ENCODE measurements at places on chromosomes 16 and 17.

DNA sequence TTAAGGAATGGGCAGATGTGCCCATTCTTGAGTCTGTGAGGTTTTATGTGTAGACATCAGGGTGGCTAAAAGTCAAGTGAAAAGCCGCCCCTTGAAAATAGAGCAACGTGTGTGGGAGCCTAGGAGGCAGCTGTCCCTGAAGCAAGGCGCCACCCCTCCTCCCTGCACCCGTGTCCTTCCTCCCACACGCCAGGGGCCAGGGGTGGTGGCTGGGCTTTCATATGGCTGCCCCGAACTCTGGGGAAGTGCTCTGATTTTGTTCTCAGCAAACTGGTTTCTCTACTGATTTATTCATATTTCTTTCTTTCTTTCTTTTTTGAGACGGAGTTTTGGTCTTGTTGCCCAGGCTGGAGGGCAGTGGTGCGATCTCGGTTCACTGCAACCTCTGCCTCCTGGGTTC is 4.7 kb downstream of the ZNF750 start:
- DNase-seq, result no peak

- no peak for DNase-seq
Observed at GRCh38 chr16:69929480-69929879, 21.7 kb upstream of the CLEC18A start.

DNA sequence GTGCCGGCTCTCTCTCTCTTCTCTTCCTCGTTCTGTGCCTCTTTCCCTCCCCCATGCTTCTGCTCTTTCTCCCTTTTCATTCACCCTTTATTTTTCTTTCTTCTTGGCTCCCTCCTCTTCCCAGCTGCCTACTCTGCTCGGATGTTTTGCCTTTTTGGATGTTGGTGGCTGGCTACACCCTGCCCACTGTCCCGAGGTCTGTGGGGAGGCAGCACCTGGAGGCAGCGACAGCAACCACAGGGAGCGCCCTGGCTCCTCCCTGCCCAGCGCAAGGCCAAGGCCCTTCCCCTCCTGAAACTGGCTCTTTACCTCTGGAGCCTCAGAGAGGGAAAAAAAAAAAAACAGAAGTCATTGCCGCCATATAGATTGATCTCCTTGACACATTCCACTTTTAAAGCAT is 20.0 kb downstream of the CLUAP1 start:
- DNase-seq, result no peak

DNA sequence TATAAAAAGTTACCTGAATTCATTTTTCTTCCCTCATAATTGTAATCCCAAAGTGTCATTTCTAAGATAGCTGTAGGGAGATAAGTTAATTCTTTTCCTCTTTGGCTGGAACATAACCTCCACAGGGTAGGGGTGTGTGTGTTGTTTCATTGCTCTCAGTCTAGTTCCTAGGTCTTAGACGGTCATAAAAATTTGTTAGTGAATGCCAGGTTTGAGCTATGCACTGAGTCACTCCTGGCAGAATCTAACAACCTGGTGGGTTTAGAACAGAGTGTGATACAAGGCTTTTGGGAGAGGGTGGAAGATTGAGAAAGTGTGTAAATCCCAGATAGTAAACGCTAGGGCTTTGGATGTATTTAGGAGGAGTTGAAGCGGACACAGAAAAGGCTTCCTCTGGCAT is 894 bp upstream of the PHKG2 start:
- DNase-seq, result no peak

DNA sequence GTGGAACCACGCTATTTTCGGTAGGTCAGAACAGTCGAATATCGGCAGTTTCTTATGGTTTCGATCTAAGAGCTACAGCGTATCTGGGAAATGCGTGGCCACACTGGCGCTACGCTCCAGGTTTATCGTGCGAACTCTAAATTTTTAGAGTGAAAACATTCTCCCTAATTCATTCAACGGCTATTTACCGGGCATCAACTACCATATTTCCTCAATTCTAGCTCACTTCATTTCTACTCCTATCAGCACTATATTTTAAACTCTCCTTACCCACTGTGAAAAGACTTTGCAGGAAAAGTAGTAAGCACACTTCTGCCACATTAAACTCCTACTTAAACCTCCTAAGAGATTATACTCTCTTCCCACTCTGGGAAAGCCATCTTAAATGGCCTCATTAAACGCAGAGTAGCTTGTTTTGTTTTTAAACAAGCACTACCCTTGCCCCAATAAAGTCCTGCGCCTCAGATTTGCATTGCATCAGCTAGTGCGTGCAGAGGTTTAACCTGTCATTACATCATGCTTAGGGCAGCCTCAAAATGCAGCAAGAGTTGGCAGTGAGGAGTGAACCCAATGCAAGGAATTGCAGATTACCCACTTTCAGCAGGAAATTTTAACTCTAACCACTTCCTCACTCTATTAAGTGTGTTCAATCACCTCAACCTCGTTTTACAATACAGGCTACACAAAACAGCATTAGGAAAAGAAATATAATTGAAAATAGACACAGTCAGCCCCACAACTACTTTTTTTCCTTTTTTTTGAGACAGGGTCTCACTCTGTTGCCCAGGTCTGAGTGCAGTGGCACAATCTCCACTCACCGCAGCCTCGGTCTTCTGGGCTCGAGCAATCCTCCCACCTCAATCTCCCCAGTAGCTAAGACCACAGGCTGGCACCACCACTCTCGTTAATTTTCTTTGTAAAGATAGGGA is 18.8 kb downstream of the SIAH1 start:
- DNase-seq, result peak; percentile 32

DNA sequence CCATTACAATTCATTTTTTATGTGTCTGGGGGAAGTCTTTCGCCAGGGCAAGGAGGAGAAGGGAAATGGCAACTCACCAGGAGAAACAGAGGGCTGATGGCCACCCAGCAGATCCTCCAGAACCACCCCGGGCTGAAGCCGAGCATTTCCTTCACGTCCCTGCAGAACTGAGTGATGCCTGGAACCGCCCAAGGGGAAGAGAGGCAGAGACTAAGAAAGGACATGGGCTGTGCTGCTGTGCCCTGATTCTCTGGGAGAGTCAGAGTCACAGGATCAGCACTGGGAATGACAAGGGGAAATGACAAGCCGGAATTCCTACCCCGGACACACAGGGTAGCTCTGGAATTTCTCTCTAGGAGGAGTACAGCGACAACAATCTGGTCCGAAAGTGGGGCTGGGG is 27.8 kb downstream of the SLC6A4 start:
- no peak for DNase-seq

DNA sequence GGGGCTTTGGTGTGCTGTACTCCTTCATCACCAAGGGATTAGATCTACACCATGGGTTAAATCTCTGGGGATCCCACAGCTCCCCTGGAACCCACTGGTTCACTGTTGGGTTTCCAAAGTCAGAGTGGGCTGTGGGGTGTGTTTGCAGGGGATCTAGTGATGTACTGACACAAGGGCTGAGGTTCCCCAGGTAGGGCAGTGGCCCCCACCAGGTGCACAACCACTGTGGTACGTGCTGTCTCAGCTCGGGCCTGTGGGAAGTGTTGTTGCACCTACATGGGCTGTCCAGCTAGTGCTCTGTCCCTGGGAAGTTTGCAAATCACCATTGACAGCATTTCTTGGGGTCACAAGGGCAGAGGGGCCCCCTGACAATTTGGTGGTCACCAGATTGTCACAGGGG is 134.4 kb upstream of the CDH8 start:
- no peak for DNase-seq

DNA sequence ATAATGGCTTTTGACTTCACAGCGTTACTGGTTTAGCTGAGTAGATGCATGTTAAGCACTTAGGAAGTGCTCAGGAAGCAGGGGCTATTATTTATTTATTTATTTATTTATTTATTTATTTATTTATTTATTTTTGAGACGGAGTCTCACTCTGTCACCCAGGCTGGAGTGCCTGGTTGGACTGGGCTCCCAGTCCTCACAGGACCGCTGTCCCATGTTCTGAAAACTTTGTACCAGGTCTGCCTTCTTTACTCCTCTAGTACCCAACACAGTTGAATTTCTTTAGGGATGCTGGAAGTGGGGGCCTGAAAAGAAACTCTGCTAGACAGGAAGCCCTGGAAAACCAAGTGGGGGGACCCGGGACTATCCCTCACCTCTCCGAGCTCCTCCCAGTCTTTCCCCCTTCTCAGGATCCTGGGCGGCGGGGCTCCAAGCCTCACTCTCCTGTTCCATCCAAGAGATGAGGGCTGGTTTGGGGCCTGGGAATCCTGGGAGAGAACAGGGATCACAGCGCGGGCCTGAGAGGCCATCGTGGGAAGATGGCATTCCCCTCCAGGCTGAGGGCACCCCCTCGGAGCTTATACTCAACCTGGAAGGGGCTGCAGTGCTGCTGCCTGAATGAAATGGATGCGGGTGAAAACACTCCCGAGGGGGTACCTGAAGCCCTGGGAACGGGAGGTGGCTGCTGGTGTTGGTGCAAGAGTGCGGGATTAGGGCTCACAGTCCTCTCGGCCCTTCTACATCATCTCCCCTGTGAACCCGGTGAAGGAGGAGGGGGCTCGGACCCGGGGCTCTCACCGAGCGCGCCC is 674 bp downstream of the ZNF688 start:
- DNase-seq, result no peak

GRCh38 chr17:2044263-2044894 is 2.6 kb downstream of the OVCA2 start:
- no peak for DNase-seq

- no peak for DNase-seq
Observed at GRCh38 chr16:4115949-4116318, 308 bp downstream of the ADCY9 start.

- peak; percentile 64 for DNase-seq
Observed at GRCh38 chr17:31488264-31488981, 96.9 kb downstream of the RAB11FIP4 start.

DNA sequence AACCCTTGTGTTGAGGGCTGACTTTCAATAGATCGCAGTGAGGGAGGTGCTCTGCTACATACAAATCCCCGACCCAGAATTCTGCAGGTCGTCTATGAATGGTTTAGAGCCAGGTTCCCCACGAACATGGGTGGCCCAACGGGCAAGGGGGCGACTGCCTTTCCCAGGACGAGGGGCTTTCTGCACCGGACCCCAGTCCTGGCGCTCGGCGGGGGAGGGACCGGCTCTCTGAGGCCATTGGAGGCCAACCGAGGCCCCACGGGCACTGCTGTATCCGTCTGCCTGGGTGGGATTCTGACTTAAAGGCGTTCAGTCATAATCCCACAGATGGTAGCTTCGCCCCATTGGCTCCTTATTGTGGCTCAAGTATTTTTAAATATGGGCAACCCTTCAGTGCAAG is 21.2 kb downstream of the SEC14L1 start:
- no peak for DNase-seq

DNA sequence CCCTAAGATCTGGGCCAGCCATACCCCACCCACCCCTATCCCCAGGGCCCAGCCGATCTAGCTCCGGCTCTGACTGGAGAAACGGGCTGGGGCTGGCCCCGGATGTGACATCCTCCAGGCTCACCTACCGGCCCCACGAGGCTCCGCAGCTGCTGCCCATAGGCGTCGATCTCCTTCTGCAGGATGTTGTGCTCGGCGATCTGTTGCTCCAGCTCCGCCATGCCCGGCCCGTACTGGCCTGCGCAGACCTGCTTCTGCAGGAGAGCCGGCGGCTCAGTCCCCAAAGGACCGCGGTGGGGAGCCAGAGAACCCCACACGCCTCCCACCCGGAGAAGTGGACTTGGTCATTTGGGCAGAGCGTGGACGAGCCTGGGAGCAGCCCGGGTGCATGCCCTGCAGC is 4.8 kb downstream of the EVPL start:
- DNase-seq, result no peak

DNA sequence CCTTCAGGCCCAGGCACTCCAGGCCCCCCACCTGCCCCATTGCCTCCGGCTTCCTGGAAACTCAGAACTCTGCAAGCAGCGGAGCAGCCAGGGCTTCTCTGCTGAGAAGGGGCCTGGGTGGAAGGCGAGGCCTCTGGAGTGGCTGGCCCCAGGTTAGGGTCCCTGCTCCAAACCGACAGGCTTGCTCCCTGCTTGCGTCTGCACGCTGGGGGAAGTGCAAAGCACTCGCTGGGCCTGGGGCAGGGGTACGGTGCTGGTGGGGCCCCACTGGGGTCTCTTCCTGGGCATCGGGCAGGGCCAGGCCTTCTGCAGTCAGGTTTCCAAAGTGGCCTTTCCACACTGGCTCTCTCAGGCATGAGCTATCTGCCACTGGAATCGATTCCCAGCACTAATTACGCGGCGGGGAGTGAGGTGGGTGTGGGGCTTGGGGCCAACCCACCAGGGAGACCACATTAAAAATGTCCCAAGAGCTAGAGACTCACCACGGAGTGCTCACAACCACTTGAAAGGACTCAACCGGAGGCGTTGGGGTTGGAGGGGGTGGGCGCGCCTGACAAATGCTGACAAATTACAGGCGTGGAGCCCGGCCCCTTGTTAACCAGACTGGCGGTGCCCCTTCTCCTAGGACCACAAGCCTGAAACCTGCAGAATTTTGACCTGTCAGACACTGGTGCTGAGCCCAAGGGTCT is 17.9 kb downstream of the FAM83G start:
- no peak for DNase-seq

- no peak for DNase-seq
Observed at GRCh38 chr16:47584464-47585225, 123.5 kb downstream of the PHKB start.

GRCh38 chr17:4375039-4375748 is 8.7 kb upstream of the UBE2G1 start:
- no peak for DNase-seq

DNA sequence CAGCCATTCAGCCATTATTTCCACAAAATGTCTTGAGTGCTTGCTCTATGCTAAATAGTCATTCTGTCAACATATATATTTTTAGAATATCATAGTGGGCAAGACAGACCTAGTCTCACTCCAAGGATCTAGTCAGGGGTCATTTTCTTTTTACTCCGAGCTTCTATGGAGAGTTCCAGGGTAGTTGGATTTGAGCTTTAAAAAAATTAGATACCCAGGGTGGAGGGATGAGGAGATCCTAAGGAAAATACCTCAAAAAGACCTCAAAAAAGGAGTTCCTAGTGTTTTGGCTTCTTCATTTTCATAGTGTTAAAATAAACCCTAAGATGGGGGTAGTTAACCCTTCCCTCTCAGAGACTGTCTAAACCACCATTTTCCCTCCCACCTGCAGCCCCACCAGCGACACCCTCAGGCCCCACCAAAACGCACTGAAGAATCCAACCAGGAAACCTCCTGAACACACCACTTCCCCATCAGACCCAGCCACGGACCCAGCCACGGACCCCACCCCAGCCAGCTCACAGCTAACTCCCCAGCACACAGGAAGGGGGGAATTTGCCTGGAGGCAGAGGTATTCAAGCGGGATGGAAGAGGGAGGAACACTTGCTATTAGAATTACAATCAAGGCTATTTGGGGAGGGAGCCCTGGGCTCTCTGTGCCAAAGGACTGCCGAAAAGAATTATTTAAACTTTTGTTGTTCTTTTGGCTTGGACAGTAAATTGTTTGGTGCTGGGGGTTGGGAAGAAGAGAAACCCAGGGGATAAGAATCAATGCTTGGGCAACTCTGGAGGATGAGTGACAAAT is 2.2 kb downstream of the ETV4 start:
- no peak for DNase-seq

GRCh38 chr16:518858-519257 is 8.7 kb upstream of the CAPN15 start:
- no peak for DNase-seq

DNA sequence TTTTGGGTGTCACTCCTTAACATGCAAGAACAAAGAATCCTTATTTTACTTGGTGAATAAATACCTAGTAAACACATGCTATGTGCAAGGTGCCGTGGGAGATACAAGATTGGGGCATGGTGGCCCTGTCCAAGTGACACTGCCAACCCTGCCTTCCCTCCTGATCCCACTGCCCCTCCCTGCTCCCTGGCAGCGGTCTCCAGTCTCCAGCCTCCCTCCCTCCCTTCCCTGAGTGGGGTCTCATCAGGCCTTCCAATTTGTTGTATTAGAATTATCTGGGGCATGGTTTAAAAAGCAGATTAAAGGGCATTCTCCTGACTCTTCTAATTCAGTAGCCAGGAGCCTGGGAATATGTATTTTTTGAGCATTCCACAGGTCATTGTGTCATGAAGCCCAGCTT is 12.5 kb upstream of the TMED6 start:
- no peak for DNase-seq

Data from retina (tissue), 1 donor.